ENCODE measurements at places on chromosomes 4 and X.

DNA sequence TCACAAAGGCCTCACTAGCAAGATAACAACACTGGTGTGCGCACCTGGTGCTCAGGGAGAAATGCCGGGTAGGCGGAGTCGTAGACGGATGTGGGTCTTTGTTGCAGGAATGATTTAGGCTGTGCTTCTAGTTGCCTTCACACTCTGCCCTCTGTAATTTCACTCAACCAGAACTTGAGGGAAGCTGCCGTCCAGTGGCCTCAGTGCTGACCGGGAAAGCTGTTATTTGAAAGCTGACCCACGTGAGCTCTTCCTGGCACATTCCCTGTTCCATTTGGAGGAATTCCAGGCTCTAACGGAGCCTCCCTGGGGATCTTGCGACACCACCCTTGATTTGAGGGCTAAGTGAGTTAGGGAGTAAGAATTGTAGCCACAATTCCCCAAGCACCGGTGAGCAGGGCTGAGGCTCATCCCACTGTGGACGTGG, 15.9 kb downstream of the SH3TC1 start:
- no peak for DNase-seq

GRCh38 chr4:10403633-10404445, 53.4 kb downstream of the ZNF518B start:
- DNase-seq: no peak

GRCh38 chrX:153926552-153926857, 441 bp upstream of the ARHGAP4 start:
- no peak for DNase-seq

DNA sequence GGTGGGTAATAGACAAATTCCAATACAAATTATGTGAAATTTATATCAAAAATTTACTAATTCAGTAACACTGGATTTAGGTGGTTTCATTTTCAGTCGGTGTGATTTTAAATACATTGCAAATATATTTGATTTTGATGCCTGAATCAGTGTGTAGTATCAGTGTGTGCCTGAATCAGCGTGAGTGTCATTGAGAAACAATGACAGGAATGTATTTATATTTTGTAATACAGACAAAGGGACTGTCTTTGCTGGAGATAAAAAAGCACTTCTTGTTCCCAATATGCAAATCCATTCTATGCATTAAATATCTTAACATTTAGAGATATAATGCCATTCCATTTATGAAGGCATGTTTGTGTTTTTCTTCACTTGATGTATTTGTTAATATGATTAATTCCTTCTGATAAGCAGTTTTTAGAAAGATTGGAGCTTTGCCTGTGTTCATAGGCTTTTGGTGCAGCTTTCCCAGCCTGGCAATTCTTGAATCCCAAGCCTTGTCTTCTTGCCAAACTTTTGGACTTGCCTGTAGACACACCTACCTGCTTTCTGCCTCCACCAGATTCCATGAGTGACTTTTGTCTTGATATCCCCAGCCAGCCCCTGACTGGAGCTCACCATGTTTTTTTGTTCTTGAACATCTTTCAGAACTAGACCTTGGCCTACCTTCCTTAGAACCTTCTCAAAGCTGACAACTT, 243.8 kb downstream of the ADGRL3 start:
- DNase-seq: no peak

- no peak for DNase-seq
Observed at GRCh38 chr4:3310301-3311094, 17.7 kb downstream of the RGS12 start.

DNA sequence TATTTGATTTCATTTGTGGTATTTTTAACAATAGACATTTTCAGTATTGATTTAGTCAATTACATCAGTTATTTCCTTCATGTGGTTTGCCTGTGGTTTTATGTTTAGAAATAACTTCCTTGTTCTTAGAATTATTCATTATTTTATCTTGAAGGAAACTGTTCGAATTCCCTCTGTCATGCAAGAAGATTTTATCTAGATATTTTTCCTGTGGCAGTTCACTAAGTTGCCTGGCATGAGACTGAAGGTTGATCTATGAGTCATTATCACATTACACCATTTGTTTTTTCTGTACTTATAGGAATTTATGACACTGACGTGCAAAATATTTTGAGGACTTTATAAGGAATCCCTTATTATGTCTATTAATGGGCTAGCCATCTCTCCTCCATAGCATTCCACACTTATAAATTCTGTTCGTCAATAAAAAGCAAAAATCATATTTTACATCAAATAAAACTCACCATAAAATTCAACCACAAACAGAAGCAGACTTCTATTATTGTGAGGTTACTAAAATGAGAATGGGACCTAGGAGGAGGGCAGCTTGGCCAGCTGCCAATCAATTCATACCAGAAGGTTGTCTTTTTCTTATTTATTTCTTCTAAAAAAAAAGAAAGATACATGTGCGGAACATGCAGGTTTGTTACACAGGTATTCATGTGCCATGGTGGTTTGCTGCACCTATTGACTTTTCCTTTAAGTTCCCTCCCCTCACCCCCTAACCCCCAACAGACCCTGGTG, 179.0 kb downstream of the KCNIP4 start:
- DNase-seq: no peak

DNA sequence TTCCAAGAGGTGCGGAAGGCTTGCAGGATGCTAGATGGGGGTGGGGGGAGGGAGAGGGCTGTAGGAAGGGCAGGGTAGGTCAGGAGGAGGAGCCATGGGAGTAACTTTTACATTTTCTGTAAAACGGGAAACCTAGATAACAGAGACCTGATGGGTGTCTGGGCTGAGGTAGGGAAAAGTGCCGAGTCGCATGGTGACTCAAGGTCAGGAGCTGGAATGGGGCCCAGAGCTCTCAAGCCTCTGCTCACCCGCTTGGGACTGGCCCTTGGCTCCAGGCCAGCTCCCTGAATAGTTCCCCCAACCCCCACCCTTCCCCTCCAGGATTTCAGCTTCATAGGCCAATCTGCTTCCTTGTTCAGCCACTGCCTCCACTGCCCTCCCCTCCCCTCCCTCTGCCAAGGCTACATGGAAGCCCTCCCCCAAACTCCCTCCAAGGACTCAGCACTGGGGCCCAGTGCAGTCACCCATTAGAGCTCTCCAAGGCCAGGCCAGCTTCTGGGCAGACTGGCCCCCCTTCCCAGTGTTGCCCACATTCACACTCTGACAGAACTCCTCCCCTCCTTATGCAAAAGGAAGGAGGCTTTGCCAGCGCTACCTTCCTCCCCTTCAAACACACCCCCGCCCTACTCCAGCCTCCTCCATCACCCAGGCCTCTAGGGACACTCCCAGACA, 43.6 kb downstream of the TSC22D3 start:
- DNase-seq: no peak
